ENCODE measurements at places on chromosomes 3 and 15.

DNA sequence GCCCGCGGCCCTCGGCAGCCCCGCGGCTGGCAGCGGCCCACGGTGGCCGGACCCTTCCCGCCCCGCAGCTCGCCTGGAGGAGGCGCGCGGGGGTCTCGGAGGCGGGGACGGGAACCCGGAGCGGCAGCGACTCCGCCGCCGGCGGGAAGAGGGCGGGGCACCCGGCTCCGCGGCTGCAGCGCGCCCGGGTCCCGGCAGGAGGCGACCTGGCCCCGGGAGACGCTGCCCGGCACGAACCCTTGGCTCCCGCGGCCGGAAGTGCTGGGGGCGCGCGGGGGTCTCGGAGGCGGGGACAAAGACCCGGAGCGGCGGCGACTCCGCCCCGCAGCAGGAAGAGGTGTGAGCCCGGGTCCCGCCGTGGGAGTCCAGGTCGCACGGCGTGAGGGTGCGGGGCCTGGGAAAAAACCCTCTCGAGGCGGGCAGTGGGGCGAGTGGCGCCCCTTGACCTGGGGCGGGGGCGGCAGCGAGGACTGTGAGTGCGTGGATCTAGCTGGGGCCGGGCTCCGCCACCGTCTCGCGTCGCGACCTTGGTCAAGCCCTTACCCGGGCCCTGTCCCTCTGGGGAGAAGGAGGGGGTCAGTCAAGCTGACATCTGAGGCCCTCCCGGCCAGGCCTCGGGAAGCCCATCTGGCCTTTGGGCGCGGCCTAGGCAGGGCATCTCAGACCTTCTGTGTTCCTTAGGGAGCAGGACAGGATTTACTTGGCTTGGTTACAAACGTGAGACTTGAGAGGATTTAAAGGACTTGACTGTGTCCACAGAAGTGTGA, at the start of gene CIB2:
CIB2 (minus strand) TSS at position 151 of the 767 bp plus-strand sequence. CDS start 230 bp downstream, outside the sequence.
- DNase-seq, result no peak

- DNase-seq, result no peak
Observed at GRCh38 chr15:99967841-99968371, 234.7 kb upstream of the LYSMD4 start.

GRCh38 chr3:71124048-71124447, 459.5 kb downstream of the FOXP1 start:
- no peak for DNase-seq

- no peak for DNase-seq
Observed at GRCh38 chr3:179949869-179950268, 86.9 kb downstream of the PEX5L start.

DNA sequence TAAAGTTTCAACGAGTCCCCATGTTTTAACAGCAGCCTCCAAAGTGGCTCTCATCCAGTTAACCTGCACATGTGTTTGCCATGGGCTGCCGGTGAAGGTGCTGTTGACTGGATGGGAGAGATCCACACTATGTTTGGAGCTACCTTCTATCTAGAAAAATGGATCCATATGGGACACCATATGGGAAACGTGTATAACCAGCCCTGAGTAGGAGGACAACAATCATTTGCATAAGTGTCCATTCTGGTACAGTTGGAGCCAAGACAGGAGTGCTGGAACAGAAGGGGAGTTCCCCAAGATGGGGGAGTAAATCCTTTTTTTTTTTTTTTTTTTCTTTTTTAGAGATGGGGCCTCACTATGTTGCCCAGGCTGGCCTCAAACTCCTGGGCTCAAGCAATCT, 36.6 kb downstream of the MKRN2 start:
- DNase-seq, result no peak

DNA sequence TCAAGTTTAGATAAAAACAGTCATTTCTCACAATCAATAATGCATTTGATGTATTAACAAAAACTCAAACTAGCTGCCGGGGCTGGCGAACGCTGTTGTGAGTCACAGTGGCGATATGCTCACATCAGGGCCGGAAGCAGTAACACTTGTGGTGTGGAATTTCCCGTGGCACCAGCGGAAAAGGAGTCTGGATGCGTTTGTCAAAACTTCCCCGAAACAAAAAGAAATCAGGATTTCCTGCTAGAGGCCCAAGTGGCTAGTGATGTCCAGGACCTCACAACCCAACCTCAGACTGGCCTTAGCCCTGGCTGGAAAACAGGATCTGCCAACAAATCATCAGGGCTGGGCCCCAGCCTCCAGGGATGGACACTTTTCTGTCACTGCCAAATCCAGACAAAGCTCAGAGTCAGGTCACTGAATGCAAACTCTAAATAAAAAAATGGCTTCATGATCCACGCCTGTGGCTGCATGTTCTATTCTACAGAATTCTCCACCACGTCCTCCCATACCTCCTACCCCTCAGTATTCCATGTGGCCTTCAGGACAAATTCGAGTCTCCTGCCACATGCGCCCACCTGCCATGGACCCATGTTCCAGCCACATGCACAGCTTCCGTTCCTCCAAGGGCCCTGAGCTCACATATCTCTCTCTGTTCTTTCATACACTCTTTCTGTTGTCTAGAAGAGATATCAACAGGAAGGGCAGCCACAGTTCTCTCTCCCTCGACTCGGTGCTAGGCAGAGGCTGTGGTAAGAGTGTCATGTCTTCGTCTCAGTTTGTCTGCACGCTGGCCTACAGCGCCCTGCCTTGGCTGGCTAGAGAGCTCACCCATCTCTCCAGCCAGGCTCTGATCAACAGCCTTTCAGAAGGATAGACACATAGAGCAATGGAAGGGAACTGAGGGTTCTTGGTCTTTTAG, 35.4 kb downstream of the EHD4 start:
- DNase-seq, result no peak

- DNase-seq, result no peak
Observed at GRCh38 chr3:140552898-140553297, 125.0 kb upstream of the TRIM42 start.

DNA sequence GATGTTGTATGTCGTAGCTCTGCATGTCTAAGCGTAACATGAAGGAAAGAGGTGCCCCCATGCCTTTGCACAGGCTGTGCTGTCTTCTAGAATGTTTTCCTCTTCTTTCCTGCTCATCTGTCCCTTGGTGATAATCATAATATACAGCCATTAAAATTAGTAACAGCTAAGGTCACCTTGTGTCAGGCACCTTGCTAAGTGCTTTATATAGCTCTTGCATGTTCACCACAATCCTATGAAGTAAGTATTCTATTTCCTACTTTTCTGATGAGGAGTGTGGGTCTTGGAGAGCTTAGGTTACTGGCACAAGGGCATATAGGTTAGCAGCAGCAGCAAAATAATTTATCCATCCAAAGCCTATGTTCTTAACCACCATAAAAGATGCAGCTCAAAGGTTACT, 754.4 kb downstream of the NTRK3 start:
- DNase-seq, result no peak

Data from thoracic aorta (tissue), 2 donors.